Calu3 (cell line): ENCODE measurements at places on chromosomes 6 and 20. TPM values are rescaled to one million over a fixed set of nuclear protein-coding genes. Genes with fewer than 3 reads are reported as not detected.

The GINS1 gene
- total RNA-seq: 9.6 and 10.3 TPM in 2 replicates

DNA sequence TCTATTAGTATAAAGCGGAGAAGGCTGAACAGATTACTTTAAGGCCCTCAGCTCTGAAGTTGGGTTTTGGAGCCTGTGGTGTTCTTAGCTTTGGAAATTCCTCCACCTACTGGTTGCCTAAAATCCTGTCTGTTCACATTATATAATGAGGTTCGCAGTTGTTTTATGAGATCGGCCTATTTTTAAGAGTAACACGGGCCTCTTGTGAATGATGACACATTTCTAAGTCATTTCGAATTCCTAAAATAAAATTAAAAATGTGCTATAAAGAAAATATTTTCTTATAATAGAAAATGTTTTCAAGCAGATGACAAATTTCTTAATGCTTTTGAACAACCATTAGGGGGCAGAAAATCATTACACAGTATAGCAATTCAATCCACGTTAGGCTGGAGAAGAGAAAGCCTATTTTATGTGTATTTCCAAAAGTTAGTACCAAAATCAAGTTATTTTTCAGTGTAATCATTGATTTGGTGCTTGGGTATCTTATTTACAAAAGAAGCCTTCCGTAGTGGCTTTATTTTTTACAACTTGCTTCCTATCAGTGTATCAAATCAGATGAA, 15.8 kb upstream of the FAM8A1 start:
- peak; percentile 23 for DNase-seq
- peaks cover 13% of the 10 kb centered on the region for H3K4me1 ChIP-seq
- no peak overlapping the region for H3K4me3 ChIP-seq
- no peaks in the 10 kb centered on the region for H3K36me3 ChIP-seq

DNA sequence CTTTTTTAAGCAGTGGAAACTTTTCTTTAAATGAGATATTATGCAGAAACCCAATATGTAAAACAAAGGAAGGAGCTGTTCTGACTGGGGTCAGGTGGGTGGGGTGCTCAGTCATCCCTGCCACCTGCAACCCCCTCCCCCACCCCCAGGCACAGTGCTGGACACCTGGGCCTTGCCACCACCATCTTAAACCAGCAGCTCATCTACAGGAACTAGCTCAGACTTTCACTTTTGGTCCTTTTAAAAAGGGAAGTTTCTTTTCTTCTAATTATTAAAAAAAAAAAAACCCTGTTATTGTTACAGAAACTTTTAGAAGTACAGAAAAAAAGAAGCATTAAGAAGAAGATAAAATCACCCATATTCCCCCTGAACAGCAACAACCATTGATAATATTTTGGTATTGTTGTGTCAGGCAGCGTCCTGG, 37.1 kb downstream of the PPP1R16B start:
- H3K36me3 ChIP-seq: no peaks in the 10 kb centered on the region
- no peak for DNase-seq
- H3K4me3 ChIP-seq: no peak overlapping the region
- H3K27me3 ChIP-seq: peaks cover 57% of the 10 kb centered on the region
- no peaks in the 10 kb centered on the region for H3K4me1 ChIP-seq
- H3K27ac ChIP-seq: no peak overlapping the region

- H3K27me3 ChIP-seq: no peaks in the 10 kb centered on the region
- H3K36me3 ChIP-seq: peaks cover 52% of the 10 kb centered on the region
- peak within 1 kb of the TSS; percentile 62 for H3K27ac ChIP-seq
- peaks cover 74% of the 10 kb centered on the region for H3K4me1 ChIP-seq
- peak within 1 kb of the TSS; percentile 88 for H3K4me3 ChIP-seq
Observed at GRCh38 chr6:31497531-31498476, at the start of gene MICB. Gene MICB, plus strand, starts transcription at chr6:31498145. Its CDS starts 49 bp downstream, at chr6:31498194.

- H3K36me3 ChIP-seq: no peaks in the 10 kb centered on the region
- no peaks in the 10 kb centered on the region for H3K4me1 ChIP-seq
- no peaks in the 10 kb centered on the region for H3K27me3 ChIP-seq
- DNase-seq: no peak
- no peak overlapping the region for H3K27ac ChIP-seq
Observed at GRCh38 chr20:19397666-19398065, 185.2 kb downstream of the SLC24A3 start.

DNA sequence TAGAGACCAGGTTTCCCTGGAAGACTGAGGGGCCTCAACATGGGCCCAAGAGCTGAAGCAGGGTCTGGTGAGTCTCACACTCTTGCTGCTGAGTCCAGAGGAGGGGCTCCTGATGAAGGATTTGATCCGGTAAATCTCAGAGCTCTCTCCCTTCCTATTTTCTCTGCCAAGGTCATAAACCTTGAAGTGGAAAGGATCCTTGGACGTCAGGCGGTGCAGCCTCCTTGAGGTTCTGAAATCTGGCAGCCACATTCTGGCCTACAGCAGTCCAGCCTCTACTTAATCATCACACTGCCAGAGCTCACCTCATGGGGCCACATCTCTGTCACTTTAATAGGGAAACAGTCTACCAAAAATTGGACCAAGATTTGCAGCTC, 24.0 kb downstream of the ACSS1 start:
- DNase-seq: no peak
- H3K27me3 ChIP-seq: no peaks in the 10 kb centered on the region
- H3K4me1 ChIP-seq: peaks cover 12% of the 10 kb centered on the region
- H3K4me3 ChIP-seq: no peak overlapping the region
- no peaks in the 10 kb centered on the region for H3K36me3 ChIP-seq

DNA sequence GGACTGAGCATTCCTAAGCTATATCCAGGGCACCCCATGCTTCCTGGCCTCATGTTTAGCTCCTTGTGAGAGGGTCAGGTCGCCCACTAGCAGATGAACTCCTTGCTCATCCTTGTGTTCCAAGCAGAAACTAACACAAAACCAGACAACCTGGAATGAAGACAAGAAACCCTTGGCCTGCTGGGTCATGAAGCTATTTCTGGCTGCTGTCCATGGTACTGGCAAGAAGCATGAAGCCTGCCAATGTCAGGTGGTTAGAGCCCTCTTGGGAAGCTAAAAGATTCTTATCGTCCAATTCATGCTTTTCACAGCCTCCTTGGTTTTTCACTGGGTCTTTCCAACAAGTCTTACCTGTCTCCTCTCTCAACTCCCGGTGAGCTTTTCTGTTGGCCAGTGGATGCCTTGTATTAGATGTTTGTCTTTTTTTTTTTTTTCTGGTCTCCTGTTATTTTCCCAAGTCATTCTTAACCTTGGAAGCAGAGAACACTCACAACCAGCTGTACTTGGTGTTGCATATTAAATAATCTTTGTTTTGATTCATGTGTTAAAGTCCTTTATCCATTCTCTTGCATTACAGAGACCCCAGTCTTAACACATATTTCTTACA, 180.3 kb downstream of the ANKRD60 start:
- H3K4me1 ChIP-seq: peaks cover 6% of the 10 kb centered on the region
- peak; percentile 50 for DNase-seq
- H3K36me3 ChIP-seq: no peaks in the 10 kb centered on the region

DNA sequence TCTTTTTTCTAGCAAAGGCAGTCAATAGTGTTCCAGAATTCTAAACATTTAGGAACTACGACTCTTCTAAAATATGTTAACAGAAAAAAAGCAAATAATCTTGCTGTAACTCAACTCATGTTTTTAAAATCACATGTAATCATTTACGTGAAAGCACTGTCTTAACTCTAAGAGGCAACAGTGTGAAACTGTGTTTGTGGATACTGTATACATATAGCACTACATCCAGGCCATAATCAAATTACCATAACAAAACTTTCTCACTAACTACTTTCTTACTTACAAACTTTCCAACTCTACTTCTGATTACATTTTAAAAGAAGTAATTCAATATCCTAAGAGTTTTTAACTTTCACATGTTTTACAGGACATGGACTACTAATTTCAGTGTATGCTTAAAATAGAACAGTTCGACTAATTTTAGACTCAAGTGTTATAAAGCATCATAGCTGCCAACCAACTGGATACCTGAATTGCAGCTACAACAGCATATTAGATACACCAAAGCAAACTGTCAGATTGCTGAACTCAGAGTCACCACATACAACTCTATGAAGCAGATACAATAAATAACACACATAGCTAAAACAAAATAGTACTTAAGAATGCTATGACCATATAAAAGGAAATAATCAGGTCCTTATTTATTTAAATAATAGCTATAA, 121.6 kb upstream of the BEND6 start:
- peaks cover 6% of the 10 kb centered on the region for H3K36me3 ChIP-seq
- no peak overlapping the region for H3K4me3 ChIP-seq
- H3K27me3 ChIP-seq: no peaks in the 10 kb centered on the region
- no peak overlapping the region for H3K27ac ChIP-seq
- no peak for DNase-seq

DNA sequence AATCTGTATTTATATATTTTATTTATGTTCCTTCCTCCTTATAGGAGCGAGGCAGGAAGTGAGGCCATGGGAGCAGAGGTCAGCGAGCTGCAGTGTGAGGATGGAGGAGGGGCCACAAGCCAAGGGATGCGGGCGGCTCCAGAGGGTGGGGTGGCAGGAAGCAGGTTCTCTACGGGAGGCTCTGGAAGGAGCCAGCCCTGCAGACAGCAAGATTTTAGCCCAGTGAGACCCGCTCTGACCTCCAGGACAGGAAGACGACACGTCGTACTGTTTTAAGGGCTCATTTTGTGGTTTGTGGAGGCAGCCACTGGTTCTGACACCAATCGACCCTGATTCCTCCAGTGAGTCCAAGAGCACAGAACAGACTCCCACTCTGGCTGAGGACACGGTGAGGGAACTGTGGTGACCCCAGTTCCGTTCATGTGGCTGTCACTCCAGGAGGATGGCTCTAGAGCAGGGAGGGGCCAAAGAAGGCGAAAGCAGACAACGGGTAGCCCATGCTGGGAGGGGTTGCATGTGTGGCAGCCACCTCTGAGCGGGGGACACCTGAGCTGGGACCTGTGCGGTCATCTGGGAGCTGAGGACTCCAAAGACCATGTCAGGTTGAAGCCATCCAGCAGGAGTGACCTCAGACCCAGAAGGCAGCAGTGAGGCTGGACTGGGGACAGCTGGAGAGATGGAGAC, 100.1 kb upstream of the BHLHE23 start:
- H3K4me1 ChIP-seq: no peaks in the 10 kb centered on the region
- H3K27ac ChIP-seq: no peak overlapping the region
- H3K27me3 ChIP-seq: peaks cover 87% of the 10 kb centered on the region
- peaks cover 9% of the 10 kb centered on the region for H3K36me3 ChIP-seq
- DNase-seq: no peak

- H3K36me3 ChIP-seq: no peaks in the 10 kb centered on the region
- no peaks in the 10 kb centered on the region for H3K27me3 ChIP-seq
- H3K4me3 ChIP-seq: no peak overlapping the region
- no peak for DNase-seq
- peaks cover 24% of the 10 kb centered on the region for H3K4me1 ChIP-seq
Observed at GRCh38 chr6:21064756-21065340, 528.7 kb upstream of the SOX4 start.

DNA sequence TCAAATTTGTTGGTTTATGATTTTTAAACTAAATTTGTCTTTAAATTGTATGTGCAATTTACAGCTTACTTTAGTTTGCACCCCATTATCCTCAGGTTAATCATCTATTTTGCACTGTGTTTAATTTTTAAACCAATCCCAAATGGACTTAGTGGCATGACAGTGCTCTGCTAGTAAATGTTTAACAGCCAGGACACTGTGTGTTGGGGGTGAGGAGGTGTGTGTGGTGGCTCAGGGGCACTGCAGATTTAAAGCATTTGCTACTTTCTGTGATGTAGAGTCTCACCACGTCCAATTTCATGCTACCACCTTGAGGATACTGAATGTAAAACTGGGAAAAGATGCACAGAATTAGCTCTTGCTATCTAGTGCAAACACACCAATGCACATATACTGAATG, 225.7 kb downstream of the HAO1 start:
- no peaks in the 10 kb centered on the region for H3K36me3 ChIP-seq
- H3K27ac ChIP-seq: no peak overlapping the region
- no peak overlapping the region for H3K4me3 ChIP-seq
- no peaks in the 10 kb centered on the region for H3K4me1 ChIP-seq
- peak; percentile 4 for DNase-seq
